ENCODE measurements at places on chromosomes 3 and 15.

- no peak for DNase-seq
Measured at GRCh38 chr3:160928183-160928726, 172.2 kb downstream of the PPM1L start.

GRCh38 chr15:81189583-81190283 is 6.9 kb upstream of the IL16 start:
- no peak for DNase-seq

DNA sequence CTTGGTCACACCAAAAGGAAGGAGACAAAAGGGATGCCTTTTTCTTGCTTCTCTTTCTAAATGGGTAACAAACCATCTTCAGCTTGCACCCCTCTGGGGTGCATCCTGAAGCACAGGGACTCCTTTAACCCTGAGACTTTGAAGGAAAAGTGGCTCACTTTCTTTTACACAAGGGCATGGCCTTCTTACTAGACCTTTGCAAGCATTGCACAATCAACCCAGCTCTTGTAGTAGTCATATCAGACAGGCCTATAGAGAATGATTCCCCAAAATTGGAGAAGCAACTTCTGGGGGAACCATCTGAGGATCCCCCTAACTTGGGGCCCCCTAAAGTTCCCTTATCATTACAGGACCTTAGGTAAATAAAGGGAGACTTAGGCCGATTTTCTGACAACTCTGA is 56.1 kb upstream of the GK5 start:
- no peak for DNase-seq

DNA sequence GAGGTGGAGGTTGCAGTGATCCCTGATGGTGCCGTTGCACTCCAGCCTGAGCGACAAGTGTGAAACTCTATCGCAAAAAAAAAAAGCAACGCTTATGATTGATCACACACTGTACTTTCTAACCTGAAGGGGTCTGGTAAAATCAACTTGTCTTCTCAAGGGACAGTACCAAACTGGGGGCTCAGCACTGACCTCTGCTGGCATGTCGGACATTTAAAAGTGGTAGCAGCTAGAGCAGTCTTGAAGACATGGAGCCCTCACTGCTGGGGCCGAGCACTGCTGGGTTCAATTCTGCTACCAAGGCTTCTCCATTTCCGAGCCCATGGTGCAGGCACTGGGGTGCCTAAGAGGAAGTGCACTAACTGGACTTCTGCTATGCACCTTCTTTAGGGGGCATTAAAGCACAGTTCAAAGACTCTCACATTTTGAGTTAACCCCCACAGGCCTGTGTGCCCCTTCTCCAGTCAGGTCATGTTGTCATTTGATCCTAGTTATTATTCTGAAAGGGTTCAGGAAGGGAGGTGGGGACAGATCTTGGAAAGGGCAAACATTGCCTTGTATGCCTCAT is 26.4 kb upstream of the LAMP3 start:
- no peak for DNase-seq

DNA sequence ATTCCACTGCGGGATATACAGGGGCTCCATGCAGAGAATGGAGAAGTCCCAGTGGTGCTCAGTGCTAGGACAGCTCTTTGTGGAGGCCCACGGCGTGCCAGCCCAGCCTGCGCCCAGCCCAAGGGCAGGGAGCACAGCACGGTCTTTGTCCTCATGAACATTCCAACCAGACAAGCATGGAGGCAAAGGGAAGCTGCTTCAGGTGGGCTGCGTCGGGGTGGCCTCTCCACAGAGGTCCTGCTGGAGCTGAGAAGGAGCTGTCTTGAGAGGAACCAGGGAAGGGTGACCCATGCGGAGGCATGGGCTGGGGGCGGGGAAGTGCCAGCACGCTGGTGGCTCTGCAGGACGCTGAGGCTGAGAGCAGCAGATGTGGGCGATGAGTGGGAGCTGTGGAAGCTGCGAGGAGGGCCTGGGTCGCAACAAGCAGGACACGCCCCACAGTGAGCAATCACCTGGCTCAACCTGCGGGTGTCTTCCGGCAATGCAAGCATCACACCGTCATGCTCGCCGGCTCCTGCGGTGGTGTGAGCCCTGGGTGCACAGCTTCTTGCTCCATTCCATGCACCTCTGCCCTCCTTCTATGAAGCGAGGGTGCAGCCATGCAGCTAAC is 14.0 kb upstream of the KLF15 start:
- DNase-seq = no peak

DNA sequence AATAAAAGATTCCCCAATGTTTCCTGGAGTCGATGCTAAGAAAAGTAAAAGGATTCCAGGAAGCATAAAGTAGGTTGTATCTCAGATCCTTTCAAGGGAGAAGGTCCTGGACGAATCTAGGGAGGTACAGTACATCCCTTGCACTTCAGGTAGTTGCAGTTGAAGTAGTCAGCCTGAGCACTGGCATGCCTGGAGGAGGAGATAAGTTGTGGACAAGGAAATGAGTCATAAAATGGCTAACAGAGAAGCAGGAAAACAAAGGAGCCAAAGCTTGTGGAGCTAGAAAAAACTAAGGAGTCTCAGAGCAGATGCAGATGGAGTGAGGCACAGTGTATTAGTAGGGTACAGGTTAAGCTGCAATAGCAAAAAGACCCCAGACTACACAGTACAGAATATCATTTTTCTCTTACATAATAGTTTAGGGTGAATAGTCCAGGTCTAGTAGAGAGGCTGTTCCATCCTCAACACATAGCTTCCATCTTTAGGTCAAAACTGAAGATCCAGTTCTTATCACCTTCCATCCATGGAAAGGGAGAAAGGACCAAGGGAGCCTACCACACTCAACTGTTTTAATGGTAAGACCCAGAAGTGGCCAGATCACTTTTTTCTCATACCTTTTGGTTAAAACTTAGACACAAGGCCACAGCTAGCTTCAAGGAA is 41.3 kb downstream of the COL6A5 start:
- no peak for DNase-seq

- no peak for DNase-seq
Measured at GRCh38 chr3:60188803-60189202, 1062.4 kb downstream of the FHIT start.

DNA sequence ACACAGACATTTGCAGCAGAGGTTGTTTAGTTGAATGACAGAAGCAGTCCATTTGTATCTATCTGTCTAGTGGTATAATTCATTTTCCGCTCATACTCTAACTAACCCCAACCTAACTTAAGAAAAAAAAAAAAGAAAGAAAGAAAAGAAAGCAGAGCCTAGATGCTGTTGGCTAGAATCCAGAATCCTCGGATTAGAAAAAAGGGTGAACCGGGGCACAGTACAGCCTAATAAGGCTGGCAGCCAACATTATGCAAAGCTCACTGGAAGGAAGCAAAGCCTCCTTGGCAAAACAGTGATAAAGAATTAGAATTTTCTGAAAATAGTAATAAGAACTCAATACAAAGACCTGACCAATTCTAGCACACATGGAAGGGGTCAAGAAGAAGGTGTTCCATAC is 640.8 kb downstream of the TUSC7 start:
- no peak for DNase-seq

DNA sequence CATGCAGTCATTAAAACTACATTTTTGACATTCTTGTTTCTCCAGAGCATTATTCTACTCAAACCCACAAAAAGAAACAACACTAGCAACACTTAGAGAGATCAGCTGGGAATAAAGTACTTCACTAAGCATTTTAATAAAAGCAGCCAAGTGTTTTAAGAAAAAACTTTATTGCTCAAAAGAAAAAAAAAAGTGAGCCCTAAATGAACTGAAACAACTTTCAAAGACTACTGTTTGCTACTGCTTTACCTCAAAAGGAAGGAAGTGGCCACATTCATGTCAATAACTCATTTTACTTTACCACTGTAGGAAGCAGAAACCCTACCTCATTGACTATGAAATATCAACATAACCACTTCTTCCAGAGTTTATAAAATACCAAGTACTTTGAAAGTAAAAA is 91.3 kb downstream of the UACA start:
- DNase-seq = no peak

- DNase-seq = no peak
Measured at GRCh38 chr15:27869697-27870281, 229.3 kb downstream of the OCA2 start.

DNA sequence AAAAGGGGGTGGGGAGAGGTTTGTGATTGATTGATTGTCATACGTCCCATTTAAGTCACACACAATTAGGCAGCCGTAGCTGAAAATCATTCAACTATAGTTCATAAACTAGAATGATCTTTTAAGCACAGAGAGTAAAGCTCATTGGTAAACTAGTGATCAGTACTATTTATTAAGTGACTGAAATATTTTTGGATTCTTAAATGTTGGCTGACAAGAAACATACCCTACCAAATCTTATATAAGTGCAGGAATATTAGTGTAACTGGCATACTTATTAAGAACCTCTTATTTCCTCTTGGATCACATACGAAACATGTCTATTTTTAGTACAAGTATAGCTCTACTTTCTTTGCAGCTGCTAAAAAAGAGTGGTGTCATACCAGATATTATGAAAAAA is 8.4 kb upstream of the ABHD10 start:
- no peak for DNase-seq

GRCh38 chr15:31977812-31978661 is 52.3 kb upstream of the CHRNA7 start:
- DNase-seq = no peak

DNA sequence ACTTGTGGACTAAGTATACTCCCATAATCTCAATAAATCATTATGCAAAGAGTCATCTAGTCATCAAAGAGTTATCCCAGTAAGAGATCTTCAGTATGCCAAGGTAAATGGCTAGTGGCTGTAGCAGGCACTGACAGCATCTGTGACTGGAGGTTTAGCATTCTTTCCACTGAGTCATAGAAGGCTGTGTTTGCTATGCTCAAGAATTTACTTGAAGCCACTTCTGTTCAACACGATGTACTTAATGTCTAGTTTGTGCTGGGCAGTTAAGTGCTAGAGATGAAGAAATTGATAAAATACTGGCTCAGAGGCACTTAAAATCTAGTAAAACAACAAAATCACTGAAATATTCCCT is 13.0 kb downstream of the ZBED2 start:
- no peak for DNase-seq

GRCh38 chr3:141243271-141243707 is 11.7 kb downstream of the PXYLP1 start:
- no peak for DNase-seq

Data from T-helper 17 cell (primary cell).